ENCODE measurements at places on chromosomes 12 and 14.

DNA sequence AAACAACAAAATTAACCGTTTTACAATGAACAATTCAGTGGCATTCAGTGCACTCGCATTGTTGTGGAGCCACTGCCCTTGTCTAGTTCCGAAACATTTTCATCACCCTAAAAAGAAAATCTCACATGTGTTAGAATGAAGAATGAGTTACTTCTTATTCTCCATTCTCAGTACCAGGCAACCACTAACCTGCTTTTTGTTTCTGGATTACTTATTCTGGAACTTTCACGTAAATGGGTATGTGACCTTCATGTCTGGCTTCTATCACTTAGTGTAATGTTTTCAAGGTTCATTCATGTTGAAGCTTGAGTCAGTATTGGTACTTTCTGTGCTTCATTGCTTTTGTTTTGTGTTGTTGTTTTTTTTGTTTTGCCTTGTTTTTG lies 15.6 kb downstream of the RCOR1 start:
- DNase-seq = no peak

DNA sequence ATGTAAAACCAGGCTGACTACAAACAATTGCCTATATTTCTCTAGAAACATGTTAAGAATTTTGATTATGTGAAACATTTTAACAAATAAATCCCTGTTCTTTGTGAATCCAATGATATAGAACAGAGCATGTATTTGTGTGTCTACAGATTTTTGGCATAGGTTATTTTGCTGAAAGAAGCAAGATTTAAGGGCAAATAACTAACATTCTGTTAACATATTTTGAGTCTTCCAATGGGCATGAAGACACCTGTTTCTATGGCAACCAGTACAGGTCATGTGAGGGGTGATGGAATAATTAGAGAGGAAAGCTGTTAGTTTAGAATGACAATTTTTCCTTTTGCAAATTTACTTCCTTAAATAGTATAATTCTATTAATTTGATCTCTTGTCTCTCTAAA lies 8.8 kb downstream of the ART4 start:
- no peak for DNase-seq

- DNase-seq = no peak
Measured at GRCh38 chr12:106051853-106052531, 86.8 kb downstream of the NUAK1 start.

DNA sequence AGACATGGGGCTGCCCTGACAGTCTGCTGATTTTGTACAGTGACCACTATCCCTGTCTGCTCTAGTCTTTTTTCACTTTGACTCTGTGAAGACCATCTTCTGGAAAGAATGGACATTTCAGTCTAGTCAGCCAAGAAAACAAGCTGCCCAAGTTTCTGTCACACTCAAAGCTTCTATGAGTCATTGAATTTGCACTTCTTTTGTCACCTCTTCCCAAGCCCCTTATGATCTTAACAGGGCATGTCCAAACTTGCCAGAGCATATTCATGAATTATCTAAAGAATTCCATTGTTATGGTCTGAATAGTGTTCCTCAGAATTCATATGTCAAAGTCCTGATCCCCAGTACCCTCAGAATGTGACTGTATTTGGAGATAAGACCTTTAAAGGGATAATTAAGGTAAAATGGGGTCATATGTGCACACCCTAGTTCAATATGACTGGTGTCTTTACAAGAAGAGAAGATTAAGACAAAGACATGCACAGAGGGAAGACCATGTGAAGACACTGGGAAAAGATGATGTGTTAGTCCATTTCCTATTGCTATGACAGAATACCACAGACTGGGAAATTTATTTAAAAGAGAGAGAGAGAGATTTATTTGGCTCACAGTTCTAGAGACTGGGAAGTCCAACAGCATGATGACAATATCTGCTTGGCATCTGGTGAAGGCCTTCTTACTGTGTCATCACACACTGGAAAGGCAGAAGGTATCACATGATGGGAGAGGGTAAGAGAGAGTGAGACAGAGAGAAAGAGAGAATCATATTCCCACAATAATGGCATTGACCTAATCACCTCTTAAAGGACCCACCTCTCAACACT lies 242.6 kb downstream of the BTG1 start:
- no peak for DNase-seq

- DNase-seq = no peak
Measured at GRCh38 chr12:19527866-19528265, 88.6 kb downstream of the AEBP2 start.

GRCh38 chr14:101490771-101491170 lies 70.5 kb upstream of the DIO3 start:
- no peak for DNase-seq

- DNase-seq = no peak
Measured at GRCh38 chr14:35346738-35347322, 54.6 kb downstream of the PSMA6 start.

DNA sequence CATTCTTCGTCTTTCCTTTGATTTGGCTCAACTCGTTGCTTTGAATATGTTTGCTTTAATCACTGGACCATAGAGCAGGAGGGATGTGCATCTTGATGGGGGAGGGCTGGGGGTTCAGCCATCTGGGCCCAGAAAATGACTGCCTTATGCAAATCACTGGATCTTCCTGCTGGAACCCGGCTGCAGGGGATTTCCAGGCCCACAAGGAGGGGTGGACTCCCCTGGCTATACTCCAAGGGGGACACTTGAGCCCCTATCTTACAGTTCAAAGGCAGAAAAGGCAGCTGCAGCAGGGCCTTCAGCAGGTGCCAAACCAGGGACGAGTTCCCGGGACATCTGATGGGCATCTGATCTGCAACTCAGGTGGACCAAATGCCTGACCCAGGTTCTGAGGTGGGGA lies 122.5 kb downstream of the DICER1 start:
- no peak for DNase-seq

DNA sequence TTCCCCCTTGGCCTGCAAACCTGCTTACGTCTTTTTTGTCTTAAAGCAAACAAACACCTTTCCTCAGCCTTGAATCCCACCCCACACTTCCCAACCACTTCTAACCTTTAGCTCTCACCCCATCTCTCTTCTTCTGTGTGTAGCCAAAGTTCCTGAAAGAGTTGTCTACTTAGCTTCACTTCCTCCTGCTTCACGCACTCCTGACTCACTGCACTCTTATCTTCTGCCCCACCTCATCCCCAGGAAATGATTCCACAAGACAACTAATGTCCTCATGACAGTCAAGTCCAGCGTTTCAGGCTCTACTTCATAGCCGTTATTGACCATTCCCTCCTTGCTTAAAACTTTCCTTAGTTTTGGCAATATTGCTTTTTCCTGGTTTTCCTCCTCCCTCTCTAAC lies 22.4 kb downstream of the EIF2B2 start:
- DNase-seq = no peak

DNA sequence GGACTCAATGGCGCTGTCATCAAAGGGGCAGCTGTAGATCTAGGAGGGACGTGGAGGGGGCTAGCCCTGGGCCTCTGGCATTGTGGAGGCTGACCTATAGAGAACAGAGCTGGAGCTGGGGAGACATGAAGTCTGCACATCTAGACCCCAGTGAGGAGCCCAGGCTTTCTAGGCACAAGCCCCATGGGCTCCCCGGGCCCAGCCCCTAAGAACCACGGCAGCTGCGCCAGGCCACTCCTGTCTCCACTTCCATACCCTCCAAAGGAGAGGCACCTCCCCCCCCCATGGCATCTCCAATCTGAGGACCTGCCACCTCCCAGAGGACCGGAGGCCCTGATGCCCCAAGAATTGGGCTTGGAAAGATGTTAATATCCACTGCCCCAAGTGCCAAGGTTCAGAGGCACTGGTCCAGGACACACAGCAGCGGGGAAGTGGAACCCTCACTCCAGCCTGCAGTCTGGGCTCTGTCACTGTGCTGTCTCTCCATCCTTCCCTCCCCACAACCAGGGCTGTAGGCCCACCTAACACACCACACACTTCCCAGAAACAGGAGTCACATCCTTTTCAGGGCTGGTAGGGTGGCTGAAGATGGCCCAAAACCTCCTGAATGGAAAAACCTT lies 4.5 kb downstream of the ANKRD9 start:
- no peak for DNase-seq

- no peak for DNase-seq
Measured at GRCh38 chr14:103286968-103287850, 46.8 kb upstream of the EIF5 start.

DNA sequence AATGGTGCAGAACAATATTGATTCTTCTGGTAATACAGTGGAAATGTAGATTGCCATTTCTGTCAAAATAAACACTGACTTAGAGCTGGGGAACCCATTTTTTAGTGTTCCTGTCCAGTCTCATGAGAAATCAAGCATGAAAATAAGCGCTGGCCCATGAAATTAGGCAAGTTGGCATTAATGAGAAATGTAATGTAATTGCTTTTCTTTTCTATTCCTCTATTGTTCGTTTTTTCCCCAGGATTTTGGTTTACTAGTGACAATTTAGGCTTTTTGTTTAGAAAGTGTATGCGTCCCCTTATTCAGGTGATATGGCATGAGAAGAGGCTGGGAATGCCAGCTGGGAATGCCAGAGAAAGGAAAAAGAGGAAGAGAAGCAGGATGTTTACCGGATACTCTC lies 64.4 kb upstream of the KICS2 start:
- DNase-seq = no peak

- DNase-seq = no peak
Measured at GRCh38 chr12:2902272-2902880, 11.7 kb downstream of the TULP3 start.

DNA sequence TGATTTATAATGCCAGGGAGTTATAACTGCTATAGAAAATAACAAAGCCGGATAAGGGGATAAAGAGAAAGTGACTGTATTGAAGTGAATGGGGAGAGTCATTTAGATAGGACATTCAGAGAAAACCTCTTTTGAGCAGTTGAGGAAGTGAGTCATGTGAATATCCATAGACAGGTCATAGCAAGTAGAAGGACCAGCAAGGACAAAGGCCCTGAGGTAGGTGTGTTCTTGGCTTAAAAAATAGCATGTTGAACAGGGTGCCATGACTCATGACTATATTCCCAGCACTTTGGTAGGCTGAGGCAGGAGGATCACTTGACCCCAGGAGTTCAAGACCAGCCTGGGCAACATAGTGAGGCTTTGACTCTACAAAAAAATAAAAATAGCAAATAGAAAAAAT lies 51.5 kb upstream of the RAP1B start:
- no peak for DNase-seq

- no peak for DNase-seq
Measured at GRCh38 chr14:105939810-105940508, 413.6 kb downstream of the TMEM121 start.

- no peak for DNase-seq
Measured at GRCh38 chr12:52227606-52228166, 5.4 kb upstream of the KRT7 start.

DNA sequence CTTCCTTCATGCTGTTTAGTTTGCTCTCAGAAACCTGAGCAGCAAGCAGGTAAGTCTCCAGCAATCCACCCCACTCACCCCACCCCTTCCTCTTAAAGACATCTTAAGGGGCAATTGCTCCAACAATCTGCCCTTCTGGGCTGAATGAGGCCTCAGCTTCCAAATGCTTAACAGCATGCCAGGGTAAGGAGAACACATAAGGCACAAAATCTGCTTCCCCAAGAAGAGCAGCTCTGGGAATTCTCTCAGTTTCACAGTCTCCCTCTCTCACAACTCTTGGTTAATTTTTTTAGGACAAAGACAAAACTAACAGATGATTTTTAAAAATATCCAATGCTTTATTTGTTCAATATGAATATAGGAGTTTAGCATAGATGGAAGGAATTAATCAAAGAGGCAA lies 288.9 kb upstream of the CCDC196 start:
- DNase-seq = no peak

DNA sequence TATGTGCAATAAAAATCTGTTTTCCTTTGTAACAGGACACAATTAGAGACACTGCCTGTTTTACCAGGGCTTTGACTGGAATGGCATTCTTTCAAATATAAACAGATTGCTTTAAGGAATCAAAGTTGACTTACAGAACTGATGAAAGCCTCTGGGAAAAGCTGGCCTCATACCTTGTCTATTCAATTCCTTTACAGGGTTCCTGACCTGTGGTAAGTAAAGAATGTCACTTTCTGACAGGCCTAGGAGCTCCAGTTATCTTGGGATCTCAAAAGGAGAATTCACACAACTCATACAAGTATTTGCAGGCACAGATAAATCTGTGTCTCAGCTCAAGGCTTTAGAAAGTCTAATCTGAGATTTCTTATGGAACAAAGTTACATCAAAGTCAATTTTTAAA lies 88.4 kb downstream of the BCAT1 start:
- no peak for DNase-seq

- no peak for DNase-seq
Measured at GRCh38 chr14:69682621-69683263, 71.3 kb downstream of the SUSD6 start.

- DNase-seq = no peak
Measured at GRCh38 chr12:78671295-78671694, 193.3 kb upstream of the SYT1 start.

- DNase-seq = no peak
Measured at GRCh38 chr12:6346942-6347341, 5.1 kb upstream of the TNFRSF1A start.

- DNase-seq = no peak
Measured at GRCh38 chr12:53617700-53618099, 8.5 kb downstream of the ATF7 start.

DNA sequence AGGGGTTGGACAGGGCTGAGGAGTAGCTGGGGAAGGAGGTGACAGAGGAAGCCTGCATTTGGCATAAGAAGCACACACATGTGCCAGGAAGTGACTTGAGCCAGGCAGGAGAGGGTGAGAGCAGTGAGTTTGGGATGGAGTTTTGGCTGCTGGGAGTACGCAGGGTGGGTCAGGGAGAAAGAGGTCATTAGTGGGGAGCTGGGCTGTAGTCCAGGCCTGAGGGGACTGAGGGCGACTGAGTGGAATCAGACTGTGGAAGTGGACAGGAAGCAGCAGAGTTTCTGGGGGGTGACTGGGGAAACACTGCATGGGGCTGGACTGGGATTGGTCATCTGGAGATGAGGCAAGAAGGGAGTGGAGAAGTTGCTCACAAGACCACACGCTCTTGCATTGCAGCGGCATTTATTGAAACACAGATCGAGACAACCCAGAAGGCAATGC lies 7.6 kb downstream of the KRT85 start:
- DNase-seq = no peak

- DNase-seq = no peak
Measured at GRCh38 chr14:92461891-92462290, 51.7 kb upstream of the RIN3 start.

GRCh38 chr12:53234271-53234914 lies 2.4 kb upstream of the RARG start:
- peak; percentile 73 for DNase-seq

GRCh38 chr12:28443337-28443736 lies 253.1 kb downstream of the CCDC91 start:
- no peak for DNase-seq

Measured in nephron progenitor cell (in vitro differentiated cells).